ENCODE measurements at places on chromosomes 16 and 17.

GRCh38 chr16:48811478-48811877 is 201.5 kb upstream of the N4BP1 start:
- no peak for DNase-seq

DNA sequence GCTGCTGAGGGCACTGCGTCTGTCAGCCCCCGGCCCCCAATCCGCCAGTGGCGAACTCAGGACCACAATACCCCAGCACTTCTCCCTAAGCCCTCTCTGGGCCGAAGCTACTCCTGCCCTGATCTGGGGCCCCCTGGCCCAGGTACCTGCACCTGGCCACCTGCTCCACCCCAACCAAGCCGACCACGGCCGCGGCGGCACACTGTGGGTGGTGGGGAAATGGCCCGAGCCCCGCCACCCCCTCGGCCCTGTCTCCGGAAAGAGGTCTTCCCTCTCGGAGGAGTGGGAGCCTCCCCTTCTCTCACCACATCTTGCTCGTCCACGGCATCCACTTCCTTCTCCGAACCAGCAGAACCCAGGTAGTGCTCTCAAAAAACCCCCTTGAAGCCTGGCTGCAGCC is 3.4 kb upstream of the FBRS start:
- DNase-seq, result no peak

- no peak for DNase-seq
These were observed 17.6 kb downstream of the RDM1 start for GRCh38 chr17:35912942-35913341.

- no peak for DNase-seq
These were observed 172.5 kb downstream of the HS3ST3A1 start for GRCh38 chr17:13429201-13429600.

GRCh38 chr16:70685938-70686375 is at the start of gene MTSS2:
TSS of gene MTSS2 (minus strand) at chr16:70686053. CDS start at chr16:70685791, 262 bp downstream.
- DNase-seq, result no peak

GRCh38 chr17:28577466-28577824 is 750 bp upstream of the ALDOC start:
- no peak for DNase-seq

GRCh38 chr16:57270221-57271062 is 14.0 kb downstream of the PLLP start:
- DNase-seq, result no peak

DNA sequence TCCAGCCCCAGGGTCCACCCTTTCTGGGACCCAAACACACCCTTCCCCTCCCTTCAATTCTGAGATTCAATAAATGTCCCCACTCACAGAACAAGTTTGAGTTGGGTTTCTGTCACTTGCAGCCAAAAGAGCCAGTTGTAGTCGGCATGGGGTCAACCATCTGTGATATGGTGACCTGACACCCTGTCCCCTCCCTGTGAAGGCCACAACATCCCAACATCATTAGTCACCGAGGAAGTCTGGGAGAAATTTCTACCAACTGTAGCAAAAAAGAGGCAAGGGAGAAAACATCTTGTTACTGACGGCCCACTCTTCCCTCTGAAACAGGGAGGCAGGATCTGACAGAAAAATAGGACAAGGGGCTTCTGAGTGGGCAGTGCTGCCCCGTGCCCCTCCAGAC is 638 bp upstream of the LYZL6 start:
- no peak for DNase-seq

GRCh38 chr17:77472468-77473310 is 331.9 kb downstream of the SEC14L1 start:
- DNase-seq, result no peak

DNA sequence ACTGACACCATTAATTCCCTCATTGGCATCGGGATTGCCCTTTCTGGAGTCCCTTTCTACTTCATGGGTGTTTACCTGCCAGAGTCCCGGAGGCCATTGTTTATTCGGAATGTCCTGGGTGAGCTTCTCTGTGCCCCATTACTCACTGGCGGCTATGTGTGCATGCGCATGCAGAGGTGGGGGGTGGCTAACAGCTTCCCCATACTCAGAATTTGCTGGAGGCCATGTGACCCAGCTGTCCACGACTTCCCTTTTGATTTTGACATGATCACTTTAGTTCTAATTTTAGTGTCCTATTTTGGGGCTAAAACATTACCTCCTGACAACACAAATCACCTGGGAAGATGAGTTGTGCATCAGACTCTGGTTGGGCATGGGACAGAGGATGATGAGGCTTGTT is 14.1 kb downstream of the SLC7A6OS start:
- DNase-seq, result no peak

GRCh38 chr16:13435873-13436474 is 484.0 kb upstream of the ERCC4 start:
- DNase-seq, result no peak

DNA sequence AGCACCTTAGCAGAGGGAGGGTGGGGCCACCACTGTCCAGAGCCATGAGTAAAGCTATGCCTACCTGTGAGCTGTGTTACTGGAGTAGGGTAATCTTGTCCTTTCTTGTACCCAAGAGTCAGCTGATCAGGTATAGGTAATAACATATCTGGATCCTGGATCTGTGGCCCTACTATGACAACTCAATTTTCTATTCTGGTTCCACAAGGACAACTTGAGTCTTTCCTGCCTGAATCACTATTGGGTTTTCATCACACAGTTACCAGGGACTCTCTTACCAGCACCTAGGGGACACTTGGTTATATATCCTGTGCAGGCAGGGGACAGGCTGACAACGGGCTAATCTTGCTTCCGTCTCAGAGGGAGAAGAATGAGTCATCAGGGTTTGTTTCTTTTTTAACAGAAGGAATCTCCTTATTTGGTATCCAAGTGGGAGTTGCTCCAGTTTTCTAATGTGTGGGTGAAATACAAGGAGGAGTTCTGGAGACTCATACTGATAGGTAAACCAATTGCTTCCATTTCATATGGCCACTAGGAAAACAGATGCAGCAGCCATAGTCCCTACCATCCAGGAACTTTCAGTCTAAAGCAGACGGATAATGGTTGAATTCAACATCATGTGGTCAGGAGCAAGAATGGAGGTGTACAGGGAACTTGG is 6.8 kb downstream of the ZNF267 start:
- DNase-seq, result no peak

DNA sequence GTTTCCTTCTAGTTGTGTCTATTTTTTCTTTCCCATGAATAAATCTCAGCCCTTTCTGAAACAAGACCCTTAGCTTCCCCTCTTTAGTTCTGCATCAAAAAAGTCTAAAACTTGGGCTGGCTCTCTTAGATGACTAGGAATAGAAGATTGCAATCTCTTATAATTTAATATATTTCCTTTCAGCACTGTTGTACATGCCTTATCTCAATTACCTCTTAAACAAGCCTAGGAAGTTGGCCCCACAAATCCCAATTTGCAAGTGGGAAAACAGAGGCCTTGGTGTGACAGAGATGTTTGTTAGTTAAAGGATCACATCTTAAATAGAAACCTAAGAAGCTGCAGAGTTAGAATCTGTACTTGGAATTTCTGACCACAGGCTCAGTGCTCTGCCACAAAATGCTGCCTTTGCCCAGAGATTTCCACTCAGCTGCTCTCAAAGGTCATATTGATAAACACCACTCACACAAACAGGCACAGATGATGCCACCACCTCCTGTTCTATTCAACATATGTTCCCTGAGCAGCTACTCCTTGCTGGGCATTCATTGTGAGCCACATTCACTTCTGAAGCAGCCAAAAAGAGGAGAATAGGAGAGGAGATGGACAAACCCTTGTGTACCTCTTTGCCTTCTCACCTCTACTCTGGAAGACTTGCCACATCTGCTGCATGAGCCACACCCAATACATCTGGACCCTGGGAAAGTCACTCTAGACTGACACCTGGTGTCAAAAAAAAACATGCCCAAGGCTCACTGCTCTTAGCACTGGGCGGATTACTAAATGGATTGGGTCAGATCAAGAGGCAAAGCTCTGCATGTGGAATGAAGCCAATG is 5.5 kb downstream of the CCDC182 start:
- no peak for DNase-seq

GRCh38 chr17:75694536-75694935 is 26.7 kb upstream of the ITGB4 start:
- DNase-seq, result no peak

GRCh38 chr17:28340374-28340773 is 4.8 kb downstream of the TNFAIP1 start:
- DNase-seq, result no peak

GRCh38 chr17:17164676-17165075 is 41.5 kb downstream of the PLD6 start:
- DNase-seq, result no peak

DNA sequence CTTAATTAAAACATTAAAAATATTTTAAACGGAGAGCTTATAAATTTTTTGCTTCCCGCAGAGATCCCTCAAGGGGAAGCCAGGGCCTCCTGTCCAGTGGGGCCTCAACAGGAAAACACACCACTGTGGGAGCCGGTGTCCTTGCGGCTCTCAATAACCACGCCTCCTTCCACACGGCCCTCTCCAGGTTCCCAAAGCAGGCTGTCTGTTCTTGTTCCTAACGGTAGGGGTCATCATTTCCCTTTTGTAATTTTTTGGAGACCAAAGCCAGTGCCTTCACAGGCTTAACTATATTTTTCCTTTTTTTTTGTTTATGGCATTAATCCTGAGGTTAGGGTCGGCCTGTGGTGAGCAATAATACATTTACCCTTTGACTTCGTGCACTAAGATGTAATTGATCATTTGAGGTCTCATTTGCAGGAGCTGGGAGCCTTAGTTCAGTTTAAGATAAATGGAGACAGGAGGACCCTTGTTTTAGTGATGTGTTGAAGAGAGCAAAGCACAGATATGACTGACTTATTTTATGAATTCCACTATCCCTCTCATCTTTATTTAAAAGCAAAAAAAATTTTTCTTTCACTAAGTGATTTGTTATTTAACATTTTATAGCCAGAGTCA is 77.5 kb upstream of the N4BP1 start:
- DNase-seq, result no peak

All from stimulated activated CD4-positive, alpha-beta T cell treated with anti-CD3 and anti-CD28 coated beads, TNF-alpha, amount 100 ng/mL, for 1 hour (primary cell).